Suppressor macrophage treated with lipopolysaccharide for 1 hour (primary cell): ENCODE measurements at places on chromosomes 3 and 15.

GRCh38 chr3:57152151-57153143 is 12.7 kb downstream of the IL17RD start:
- DNase-seq, result no peak

DNA sequence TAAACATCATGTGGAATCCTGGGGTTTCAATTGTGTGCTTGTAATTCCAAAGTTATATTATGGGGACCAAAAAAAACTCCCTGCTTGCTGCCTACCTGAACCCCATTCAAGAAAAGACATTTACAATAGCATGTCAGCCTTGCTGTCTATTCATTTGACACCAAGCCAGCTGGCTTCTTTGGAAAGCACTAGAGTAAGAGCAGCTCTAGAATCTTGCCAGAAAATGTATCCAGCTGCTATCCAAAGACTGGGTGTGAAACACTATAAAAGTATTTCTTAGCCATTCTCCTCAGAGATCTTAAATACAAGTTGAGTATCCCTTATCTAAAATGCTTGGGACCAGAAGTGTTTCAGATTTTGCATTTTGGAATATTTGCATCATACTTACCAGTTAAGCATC is 87.4 kb downstream of the RAD18 start:
- no peak for DNase-seq

GRCh38 chr3:115226844-115227445 is 79.9 kb upstream of the ZBTB20 start:
- DNase-seq, result no peak

DNA sequence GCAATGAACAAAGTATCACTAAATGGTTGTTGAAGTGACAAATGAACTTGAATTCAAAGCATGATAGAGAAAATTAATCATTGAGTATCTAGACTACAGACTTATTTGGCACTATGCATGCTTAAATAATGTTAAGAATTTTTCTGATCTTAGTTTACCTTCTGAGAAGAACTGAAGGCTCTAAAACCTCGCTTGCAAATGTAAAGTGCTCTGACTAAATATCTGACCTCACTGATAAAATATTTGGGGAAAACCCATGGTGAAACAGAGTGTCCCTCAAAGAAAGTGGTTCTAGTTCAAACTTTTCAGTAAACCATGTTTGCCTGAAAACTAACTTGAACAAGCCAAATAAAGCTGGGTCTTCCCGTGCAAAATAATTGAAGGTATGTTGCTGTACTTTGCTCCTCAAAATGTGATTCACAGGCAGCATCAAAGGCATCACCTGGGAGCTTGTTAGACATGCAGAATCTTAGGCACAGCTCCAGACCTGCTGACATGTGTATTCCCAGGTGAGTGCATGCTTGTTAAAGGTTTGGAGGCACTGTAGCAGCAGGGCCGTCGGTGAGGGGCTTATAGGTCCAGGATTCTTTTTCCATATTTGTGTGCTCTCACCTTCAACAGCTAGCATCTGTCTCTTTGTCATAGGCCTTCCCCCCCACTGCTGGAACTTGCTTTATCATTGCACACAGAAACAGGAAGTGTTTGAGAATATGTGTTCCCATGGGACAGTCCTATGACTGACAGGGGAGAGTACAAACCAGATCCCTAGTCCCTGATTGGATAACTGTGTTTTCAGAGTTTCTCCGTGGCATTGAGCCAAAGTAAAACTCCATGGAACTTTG is 524.2 kb upstream of the LMCD1 start:
- DNase-seq, result no peak

GRCh38 chr3:108297647-108298046 is 1.3 kb downstream of the HHLA2 start:
- DNase-seq, result no peak

GRCh38 chr3:143201045-143201444 is 81.5 kb downstream of the CHST2 start:
- no peak for DNase-seq

DNA sequence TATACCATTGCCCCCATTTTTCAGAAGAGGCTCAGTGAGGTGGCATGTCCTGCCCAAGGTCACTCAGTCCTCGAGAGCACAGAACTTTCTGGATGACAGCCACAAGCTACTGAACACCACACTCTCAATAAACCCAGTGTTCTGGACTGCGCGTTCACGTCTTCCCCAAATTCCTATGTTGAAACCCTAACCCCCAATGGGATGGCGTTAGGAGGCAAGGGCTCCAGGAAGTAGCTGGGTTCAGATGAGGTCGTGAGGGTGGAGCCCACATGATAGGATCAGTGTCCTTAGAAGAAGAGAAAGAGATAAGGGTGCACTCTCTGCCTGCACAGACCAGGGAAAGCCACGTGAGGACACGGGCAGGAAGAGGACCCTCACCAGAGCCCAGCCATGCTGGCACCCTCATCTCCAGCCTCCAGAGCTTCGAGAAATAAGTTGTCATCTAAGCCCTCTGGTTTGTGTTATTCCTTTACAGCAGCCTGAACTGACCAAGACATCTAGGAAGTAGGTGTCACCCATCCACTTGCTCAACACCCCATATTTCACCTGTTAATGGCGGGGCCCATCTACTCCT is 324.0 kb downstream of the UACA start:
- no peak for DNase-seq

DNA sequence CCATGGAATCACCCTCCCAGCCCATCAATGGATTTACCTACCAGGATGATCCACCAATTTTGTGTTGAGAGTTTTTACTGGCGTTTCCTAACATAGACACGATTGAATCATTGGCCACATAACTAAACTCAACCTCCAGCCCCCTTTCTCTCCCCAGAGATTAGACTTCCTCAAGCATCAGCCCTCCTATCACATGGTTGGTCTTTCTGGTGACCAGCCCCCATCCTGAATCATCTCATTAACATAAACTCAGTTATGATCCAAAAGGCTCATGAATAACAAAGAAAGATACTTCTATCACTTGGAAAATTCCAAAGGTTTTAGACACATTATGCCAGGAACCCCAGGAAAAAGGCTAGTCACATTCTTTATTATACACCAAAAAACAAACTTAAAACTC is 21.2 kb downstream of the PRKAR2A start:
- peak; percentile 42 for DNase-seq

DNA sequence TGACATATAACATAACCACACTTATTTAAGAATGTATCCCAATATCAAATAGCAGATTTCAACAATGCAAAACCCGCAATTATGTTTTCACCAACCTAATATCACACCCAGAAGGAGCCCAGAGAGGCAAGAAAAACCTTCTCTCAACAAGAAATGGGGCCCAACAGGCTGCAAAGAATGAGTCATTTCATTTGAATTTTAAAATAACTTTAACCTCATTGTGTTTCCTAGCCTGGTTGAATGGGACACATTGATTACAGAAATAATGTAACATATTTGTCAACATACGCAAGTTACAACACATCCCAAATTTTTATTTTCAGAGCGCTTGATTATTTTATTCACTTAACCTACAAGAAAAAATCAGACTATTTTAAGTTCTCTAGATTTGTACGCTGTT is 365.1 kb upstream of the SLCO3A1 start:
- no peak for DNase-seq

DNA sequence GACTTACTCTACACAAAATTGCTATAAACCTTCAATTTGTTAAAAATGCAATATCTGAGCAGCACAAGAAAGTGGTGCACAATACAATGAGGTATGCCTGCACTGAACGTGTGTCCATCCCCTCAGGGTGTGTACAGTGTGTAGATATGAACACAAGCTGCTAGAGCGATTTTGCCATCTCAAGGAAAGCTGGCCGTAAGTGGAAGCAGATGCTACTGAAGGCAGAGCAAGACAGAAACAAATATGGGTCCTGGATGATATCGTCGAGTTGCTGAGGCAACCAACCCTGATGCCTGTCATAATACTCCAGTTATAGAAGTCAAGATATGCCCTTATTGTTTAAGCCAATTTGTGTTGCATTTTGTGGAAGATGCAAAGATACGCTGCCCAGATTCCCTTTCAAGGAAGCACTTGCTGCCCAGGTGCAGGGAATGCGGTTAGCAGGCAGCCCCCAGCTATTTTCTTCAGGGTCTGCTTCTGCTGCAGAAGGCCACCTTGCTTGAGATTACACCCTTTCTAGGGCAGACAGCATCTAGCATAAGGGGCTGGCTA is 25.8 kb upstream of the EHHADH start:
- DNase-seq, result no peak

DNA sequence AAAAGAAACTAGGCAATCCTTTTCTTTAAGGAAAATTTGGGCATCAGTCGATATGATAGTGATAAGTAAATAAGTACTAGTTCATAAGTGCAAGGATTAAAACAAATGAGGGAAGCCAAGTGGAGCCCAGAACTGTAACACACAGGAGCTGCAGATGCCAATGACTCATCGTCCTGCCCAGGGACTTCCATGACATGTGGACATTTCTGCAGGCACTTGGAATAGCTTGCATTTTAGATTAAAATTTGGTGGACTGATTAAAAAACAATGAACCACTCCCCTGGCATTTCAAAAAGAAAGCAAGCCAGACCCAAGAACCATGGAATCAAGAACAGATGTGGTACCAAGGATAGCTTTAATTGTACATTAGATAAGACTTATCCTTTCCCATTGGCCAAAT is 2.9 kb downstream of the SAMD7 start:
- peak; percentile 65 for DNase-seq

DNA sequence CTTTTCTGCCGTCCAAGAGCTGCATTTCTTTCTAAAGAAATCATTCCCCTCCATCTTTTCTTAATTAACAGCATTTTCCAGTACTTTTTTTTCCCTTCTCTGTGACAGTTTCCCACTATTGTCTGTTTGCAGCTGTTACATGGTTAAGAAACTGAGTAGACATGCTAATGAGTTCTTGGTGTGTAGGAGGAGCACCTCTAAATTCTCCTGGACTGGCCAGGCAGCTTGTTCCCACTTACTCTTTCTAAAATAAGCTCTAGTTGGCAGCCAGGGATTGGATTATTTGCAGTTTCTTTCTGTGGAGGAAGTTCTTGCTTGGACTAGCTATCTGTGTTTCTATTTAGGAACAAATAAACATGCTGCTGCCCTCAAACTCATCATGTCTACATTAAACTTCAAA is 235.1 kb upstream of the GAP43 start:
- DNase-seq, result no peak

DNA sequence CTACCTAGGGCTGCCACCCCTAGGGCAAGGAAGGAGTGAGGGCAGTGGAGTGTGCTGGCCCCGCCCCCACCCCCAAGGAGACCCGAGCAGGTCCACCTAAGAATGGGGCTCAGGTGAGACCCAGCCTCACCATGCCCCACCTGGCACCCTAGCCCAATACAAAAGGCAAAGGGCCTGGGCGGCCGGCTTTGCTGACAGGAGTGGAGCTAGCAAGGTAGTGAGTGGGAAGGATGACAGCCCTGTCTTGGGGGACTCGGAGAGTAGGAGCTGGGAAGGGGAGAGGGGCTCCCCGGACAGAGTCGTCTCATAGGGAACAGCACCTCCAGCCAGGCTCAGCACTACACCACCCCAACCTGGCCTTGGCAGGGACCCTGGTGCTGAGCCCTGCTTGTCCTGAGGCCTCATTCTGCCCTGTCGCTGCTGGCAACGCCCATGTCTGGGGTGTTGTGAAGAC is 12.1 kb downstream of the C15orf39 start:
- no peak for DNase-seq

DNA sequence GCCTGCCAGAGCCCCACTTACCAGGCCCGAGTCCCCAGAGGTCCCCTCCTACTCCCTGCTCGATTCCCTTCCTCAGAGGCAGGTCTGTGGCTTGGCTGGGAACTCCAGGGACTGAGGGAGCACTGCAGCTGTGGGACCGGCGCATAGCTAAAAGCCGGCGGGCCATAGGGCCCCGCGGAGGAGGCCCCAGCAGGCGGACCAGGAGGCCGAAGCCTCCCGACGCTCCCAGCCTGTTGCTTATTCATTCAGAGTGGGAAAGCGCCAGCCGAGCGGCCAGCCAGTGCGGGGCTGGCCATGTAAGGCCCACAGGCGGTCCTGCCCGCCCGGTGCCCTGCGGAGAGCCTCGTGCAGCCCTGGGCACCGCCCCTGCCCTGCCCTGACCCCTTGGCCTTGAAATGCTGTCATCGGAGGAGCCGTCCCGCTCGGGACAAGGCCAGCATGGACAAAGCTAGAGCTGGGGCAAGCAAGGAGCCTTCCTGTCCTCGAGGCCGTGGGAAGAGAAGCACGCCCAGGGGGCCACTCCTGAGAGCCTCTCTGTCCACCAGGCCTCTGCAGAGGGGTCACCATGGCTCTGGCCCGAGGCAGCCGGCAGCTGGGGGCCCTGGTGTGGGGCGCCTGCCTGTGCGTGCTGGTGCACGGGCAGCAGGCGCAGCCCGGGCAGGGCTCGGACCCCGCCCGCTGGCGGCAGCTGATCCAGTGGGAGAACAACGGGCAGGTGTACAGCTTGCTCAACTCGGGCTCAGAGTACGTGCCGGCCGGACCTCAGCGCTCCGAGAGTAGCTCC is at the start of gene LOXL1:
TSS of gene LOXL1 (plus strand) at position 244 of the 784 bp plus-strand sequence. CDS start at position 566, 322 bp downstream.
- DNase-seq, result peak; percentile 52

DNA sequence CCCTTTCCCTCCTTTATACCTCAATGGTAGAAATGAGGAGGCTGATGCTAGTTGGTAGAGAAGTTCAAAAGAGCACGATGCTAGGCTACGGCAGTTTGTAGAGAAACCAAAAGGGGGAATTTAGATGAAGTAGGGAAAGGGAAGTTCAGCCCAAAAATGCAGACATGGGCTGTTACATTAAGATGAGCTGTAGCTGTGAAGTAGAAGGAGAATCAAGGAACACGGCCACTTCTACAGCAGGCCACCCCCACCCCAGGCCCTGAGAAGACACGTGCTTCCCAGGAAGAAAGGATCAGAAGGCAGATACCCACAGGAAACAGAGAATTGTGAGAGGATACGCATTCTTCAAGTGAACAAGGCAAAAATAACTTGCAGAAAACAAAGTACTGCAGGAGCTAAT is 2.1 kb upstream of the PARP14 start:
- peak; percentile 79 for DNase-seq

GRCh38 chr15:44813231-44813630 is 76.9 kb downstream of the TRIM69 start:
- DNase-seq, result peak; percentile 71

DNA sequence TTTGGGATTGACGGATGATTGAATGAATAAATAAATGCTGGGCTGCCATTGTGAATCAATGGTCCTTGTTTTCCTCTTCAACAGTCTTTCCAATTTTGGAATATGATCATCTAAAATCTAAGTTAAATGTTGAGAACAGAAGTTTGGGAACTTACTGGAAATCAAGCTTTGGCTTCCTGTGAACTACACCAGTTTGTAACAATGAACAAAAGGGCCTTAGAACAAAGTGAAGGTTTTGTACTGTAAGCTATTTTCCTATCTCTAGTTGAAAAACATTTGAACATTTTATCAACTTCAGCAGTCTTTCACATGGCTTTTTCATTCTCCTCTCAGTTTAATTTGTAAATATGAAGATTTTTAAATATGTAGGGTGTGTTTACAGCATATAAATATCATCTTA is 66.3 kb downstream of the RUBCN start:
- DNase-seq, result no peak
